Brain pericyte (primary cell): ENCODE measurements at places on chromosomes 1 and 21.

DNA sequence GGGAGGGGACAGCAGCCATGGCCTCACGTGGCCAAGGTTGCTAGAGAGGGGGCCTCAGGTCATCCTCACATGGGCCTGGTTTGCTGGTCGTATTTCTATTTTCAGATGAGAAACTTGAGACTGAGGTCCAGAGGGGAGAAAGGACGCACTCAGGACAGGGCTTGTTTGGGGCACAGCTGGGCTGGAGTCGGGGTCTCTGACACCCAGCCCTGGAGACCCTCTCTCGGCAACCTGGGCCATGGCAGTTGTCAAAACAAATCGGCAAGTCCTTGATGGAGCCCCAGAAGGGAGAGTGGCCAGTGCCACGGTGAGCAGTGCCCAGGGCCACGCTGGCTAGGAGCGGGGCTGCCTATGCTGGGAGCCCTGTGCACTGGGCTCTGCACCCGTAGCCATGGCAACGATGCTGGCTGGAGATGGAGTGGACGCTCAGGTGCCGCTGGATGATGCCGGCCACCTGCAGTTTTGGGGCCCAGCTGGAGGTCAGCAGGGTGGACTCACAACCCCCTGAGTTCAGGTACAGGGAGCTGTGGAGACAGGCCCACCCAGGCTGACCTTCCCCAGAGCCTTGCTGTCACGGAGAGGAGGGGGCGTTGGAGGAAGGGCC lies 11.1 kb downstream of the LRRC3 start:
- DNase-seq = no peak

GRCh38 chr1:177780096-177780700 lies 189.7 kb downstream of the SEC16B start:
- no peak for DNase-seq

GRCh38 chr1:228938537-228938901 lies 203.2 kb downstream of the RHOU start:
- no peak for DNase-seq

GRCh38 chr1:10965546-10966226 lies 46.8 kb upstream of the TARDBP start:
- DNase-seq = no peak

DNA sequence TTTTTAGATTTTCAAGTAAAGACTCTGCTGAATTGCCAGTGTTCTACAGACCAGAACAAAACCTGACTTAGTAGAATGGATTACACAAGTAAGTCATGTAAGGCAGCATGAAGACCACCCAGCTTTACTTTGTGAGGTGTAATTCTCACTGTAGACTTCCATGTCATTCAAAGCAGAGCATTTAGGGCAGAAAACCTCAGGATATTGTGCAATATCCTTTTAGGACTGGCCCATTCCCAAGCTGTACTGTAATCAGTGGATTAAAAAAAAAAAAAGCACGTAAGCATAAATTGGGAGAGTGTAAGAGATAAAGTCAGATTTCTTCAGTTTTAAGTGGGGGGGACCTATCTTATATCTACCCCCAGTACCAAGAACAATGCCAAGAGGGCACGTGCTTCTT lies 380.5 kb upstream of the PRMT6 start:
- no peak for DNase-seq

DNA sequence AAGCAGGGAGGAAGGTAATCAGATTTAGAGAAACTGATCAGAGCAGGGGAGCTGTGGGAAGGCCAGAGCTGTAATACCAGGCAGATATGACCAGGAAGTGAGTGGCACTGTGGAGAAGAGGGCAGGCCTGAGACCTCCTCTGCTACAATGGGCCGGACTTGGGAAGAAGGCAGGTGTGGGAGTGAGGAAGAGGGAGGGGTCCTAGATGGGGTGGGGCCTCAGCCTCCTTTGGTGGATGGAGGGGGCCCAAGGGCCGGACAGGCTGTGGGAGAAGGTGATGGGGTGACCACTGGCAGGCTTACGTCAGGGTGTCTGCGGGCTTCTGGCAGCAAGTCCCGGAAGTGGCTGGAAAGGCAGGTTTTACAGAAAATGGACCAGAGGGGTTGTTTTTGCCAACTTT lies 5.0 kb upstream of the HPCA start:
- no peak for DNase-seq

- no peak for DNase-seq
Measured at GRCh38 chr1:191851799-191852595, 306.3 kb upstream of the RGS18 start.

DNA sequence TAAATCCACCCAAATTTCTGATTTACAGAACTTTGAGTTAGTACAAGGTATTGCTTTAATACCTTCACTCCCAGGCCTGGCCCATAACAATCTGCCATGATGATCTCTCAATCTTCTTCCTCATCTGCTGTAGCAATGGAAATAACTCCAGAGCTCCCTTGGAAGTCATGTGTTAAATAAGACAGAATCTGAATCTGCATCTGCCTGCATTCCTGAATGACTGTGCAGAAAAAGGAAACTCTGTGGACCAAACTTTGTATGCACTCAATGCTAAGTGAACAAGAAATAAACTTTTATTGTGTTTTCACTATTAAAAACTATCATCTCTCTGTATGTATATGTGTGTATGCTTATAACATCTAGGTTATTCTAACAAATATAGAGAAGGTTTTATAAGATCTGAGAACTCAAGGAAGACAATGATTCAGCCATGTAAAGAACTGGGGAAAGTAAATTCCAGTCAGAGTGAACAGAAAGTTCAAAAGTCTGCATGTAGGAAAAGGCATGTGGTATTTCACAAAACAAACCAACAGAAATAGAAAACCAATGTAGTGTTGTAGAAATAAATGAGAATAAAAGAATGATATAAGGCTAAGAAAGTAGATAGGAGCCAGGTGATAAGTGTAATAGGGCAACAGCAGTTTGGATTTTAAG lies 390.2 kb downstream of the USH2A start:
- no peak for DNase-seq

DNA sequence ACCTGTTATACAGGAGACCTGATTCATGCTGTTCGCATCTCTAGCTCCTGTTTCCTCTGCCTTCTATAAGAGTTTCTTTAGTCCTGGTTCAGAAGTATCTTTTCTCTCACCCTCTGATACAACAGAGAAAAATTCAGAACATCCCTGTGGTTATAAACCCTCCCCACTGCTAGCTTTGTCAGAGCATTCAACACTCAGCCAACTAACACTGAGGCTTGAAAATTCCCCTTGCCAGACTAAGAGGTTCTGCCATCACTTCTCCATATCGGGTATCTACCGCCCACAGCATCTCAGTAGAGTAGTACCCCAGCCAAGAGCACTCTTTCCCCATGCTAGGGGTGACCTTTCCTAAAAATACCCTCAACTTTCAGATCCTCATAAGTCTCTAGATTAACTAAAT lies 19.6 kb upstream of the PIK3R3 start:
- DNase-seq = no peak

- no peak for DNase-seq
Measured at GRCh38 chr1:221397606-221398005, 344.3 kb downstream of the DUSP10 start.
